Activated CD4-positive, alpha-beta memory T cell treated with anti-CD3 and anti-CD28 coated beads, Interleukin-2, amount 10 ng/mL, durations not matched to agents 7 days and 5 days (primary cell): ENCODE measurements at places on chromosomes 1 and 21. TPM values are rescaled to one million over a fixed set of nuclear protein-coding genes. Genes with fewer than 3 reads are reported as not detected.
A peak's percentile ranks its signal among the peaks of the same experiment; 100 is the strongest.

The PGLYRP3 gene
- not detected for total RNA-seq

The RBP7 gene
- not detected for total RNA-seq

The MGST3 gene
- total RNA-seq, result 63.4 TPM

The KISS1 gene
- not detected for total RNA-seq

The WNT2B gene
- total RNA-seq, result 0.08 TPM

The ATP1A2 gene
- not detected for total RNA-seq

The C2CD2 gene
- total RNA-seq, result 6.3 TPM

The C1orf116 gene
- not detected for total RNA-seq

The TPTE gene
- total RNA-seq, result not detected

The PROK1 gene
- not detected for total RNA-seq

The GBP7 gene
- total RNA-seq, result 0.15 TPM

The ZNF593OS gene
- not detected for total RNA-seq

The ELAVL4 gene
- total RNA-seq, result not detected

The OR14K1 gene
- not detected for total RNA-seq

The TRIM67 gene
- total RNA-seq, result not detected

The OR2T29 gene
- not detected for total RNA-seq

The RGS7 gene
- total RNA-seq, result not detected

DNA sequence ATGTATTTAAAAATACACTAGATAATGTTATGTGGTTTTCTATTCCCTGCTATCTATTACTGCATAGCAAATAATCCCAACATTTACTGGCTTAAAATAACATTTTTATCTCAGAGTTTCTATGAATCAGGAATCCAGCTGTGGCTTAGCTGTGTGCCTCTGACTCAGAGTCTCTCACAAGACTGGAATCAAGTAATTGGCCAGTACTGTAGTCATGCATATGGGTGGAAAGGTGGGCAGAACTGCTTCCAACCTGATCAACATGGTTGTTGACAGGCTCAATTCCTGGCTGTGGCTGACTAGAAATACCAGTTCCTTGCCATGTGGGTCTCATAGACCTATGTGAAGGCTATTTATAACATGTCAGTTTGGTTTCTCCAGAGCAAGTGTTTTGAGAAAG lies 131.8 kb downstream of the PDE4B start:
- no peaks in the 10 kb centered on the region for H3K27me3 ChIP-seq
- no peak overlapping the region for H3K27ac ChIP-seq

- H3K27ac ChIP-seq, result no peak overlapping the region
- peaks cover 21% of the 10 kb centered on the region for H3K27me3 ChIP-seq
- peak overlapping the region; percentile 90 for H3K4me3 ChIP-seq
These were observed 9.8 kb downstream of the SLC30A2 start for GRCh38 chr1:26035959-26036755.

GRCh38 chr1:39969531-39970270 lies 14.8 kb downstream of the MFSD2A start:
- H3K27me3 ChIP-seq, result no peaks in the 10 kb centered on the region
- no peaks in the 10 kb centered on the region for H3K36me3 ChIP-seq
- DNase-seq, result no peak
- no peak overlapping the region for H3K4me3 ChIP-seq
- H3K4me1 ChIP-seq, result peaks cover 2% of the 10 kb centered on the region
- no peak overlapping the region for H3K27ac ChIP-seq

GRCh38 chr1:246565751-246566127 lies 322 bp downstream of the TFB2M start:
- H3K27ac ChIP-seq, result peak overlapping the region; percentile 94
- H3K4me1 ChIP-seq, result peaks cover 41% of the 10 kb centered on the region
- no peaks in the 10 kb centered on the region for H3K27me3 ChIP-seq
- no peak for DNase-seq

GRCh38 chr1:955474-955873 lies 3.6 kb downstream of the NOC2L start:
- no peak overlapping the region for H3K27ac ChIP-seq
- no peak for DNase-seq
- H3K36me3 ChIP-seq, result peaks cover 34% of the 10 kb centered on the region
- peaks cover 25% of the 10 kb centered on the region for H3K4me1 ChIP-seq
- H3K27me3 ChIP-seq, result no peaks in the 10 kb centered on the region
- no peak overlapping the region for H3K4me3 ChIP-seq

DNA sequence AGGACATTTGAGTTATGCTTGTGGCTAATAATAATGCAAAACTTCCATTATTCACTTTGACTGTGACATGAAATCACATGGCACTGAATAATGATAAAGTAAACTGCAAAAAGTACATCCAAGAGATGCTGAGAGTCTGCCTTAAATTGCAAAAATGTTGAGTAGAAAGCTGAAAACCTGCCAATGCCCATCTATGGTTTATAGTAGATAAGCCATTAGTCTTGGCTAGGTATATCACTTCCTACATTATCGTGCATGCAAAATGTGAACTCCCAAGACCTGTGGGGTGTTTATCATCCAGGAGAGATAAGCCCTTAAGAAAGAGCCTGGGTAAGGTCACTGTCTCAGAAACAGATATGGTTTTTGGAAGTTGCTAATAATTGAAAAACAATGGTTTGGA lies 208.7 kb upstream of the DPYD start:
- no peaks in the 10 kb centered on the region for H3K36me3 ChIP-seq
- DNase-seq, result no peak
- no peak overlapping the region for H3K4me3 ChIP-seq
- H3K4me1 ChIP-seq, result no peaks in the 10 kb centered on the region
- H3K27ac ChIP-seq, result no peak overlapping the region

GRCh38 chr1:109904105-109904817 lies 6.4 kb upstream of the CSF1 start:
- H3K36me3 ChIP-seq, result peaks cover 3% of the 10 kb centered on the region
- no peak for DNase-seq
- H3K4me3 ChIP-seq, result no peak overlapping the region
- H3K27ac ChIP-seq, result peak overlapping the region; percentile 5

DNA sequence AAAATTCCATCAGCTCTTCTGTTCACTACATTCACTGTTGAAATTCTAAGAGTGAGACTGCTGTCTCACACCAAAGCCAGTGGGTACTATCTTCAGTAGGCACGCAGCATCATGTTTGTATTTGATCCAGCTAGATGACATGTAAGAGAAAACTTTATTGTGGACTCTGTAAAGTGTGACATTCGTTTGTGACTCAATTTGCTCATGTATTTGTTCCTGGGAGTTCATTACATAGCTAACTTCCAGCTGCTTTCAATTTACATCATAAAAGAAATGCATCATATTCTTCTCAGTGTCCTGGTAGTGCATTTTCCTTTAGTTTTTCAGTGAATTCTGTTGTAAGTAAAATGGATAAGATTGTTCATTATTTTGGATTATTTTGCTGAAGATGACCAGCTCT lies 31.4 kb downstream of the CTH start:
- H3K27ac ChIP-seq, result no peak overlapping the region
- H3K4me3 ChIP-seq, result no peak overlapping the region
- peaks cover 3% of the 10 kb centered on the region for H3K36me3 ChIP-seq

- no peak for DNase-seq
- H3K4me1 ChIP-seq, result peaks cover 65% of the 10 kb centered on the region
- no peaks in the 10 kb centered on the region for H3K27me3 ChIP-seq
- H3K27ac ChIP-seq, result peak overlapping the region; percentile 77
- peaks cover 23% of the 10 kb centered on the region for H3K36me3 ChIP-seq
These were observed 2.2 kb downstream of the RNF19B start for GRCh38 chr1:32962248-32962896.

DNA sequence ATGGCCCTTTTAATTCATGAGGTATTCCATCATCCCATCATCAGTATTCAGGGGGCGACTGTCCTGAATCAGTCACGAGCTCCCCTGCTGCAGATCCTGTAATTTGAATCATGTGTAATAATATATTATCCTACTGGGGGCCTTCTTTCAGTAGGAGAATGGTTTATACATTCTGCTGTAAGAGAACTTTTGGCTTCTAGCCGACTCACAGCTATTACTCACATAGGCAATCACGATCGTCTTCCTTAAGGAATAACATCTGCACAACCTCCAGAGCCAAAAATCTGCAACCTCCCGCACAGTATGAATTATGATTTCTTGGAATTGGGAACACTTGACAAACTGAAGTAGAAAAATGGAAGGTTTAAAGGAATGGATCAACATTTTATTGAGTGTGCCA lies 343.0 kb downstream of the USP25 start:
- H3K36me3 ChIP-seq, result no peaks in the 10 kb centered on the region
- H3K27me3 ChIP-seq, result no peaks in the 10 kb centered on the region
- H3K4me1 ChIP-seq, result no peaks in the 10 kb centered on the region
- DNase-seq, result no peak

DNA sequence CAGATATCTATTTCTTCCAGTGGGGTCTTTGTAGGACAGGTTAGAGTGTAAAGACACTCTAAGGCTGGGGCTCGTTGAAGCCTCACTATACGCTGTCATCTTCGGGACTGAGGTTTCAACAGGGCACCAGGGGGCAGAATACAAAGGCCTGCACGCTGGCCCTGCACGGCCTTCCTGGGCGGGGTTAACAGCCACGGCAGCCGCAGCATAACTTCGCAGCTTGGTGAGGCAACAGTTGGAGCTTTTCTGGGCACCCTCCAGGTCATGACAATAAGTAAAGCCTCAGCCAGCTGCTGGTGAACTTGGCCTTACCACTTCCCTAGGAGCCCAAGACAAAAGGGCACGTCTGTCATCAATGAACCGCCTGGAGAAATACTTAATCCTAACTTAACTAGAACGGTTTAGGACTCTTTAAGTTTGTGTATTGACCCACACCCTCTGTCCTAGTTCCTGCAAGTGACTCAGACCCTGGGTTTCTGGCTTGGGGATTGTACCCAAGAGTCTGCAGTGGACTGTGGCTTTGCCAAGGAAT lies 2.3 kb upstream of the RUNX1 start:
- peaks cover 37% of the 10 kb centered on the region for H3K4me1 ChIP-seq
- DNase-seq, result peak; percentile 89
- H3K4me3 ChIP-seq, result peak overlapping the region; percentile 24
- H3K27me3 ChIP-seq, result peaks cover 1% of the 10 kb centered on the region
- peaks cover 22% of the 10 kb centered on the region for H3K36me3 ChIP-seq

DNA sequence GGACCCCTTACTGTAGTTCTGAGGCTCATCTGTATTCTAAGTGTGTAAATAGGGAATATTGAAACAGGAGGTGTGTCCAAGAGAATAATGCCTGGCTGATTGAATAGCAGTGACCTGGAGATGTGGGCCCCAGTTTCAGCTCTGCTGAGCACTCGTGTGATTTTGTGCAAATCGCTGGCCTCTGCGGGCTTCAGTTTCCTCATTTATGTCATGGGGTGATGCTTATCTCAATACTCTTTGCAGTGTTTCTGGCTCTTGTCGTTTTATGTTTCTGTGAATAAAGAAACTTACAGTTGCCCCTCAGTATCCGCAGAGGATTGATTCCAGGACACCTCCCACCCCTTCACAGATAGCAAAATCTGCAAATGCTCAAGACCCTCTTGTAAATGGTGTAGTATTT lies 5.0 kb downstream of the COG2 start:
- no peak overlapping the region for H3K27ac ChIP-seq
- no peak overlapping the region for H3K4me3 ChIP-seq
- no peak for DNase-seq
- peaks cover 18% of the 10 kb centered on the region for H3K36me3 ChIP-seq
- H3K27me3 ChIP-seq, result no peaks in the 10 kb centered on the region
- H3K4me1 ChIP-seq, result peaks cover 47% of the 10 kb centered on the region

DNA sequence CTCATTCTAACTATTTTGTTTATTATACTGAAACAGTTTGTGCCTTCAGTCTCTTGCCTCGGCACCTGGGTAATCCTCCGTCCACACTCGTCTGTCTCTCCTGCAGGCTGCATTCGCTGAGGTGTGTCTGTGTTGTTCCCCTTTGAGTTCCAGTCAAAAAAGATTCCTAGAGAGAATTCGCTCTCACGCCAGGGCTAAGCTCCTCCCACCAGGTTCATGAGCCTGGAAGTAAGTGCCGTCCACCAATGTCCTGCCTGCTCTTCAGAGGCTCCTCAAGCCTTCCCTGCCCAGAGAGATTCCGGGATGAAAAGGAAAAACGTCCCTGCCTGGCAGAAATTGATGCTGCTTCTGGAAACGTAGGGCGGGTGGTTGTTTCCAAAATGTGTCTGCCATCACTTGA lies 12.9 kb downstream of the KIAA2013 start:
- H3K27me3 ChIP-seq, result no peaks in the 10 kb centered on the region
- H3K36me3 ChIP-seq, result no peaks in the 10 kb centered on the region
- H3K27ac ChIP-seq, result no peak overlapping the region
- DNase-seq, result no peak
- no peak overlapping the region for H3K4me3 ChIP-seq

- H3K27ac ChIP-seq, result no peak overlapping the region
- no peaks in the 10 kb centered on the region for H3K27me3 ChIP-seq
- H3K4me3 ChIP-seq, result no peak overlapping the region
- H3K36me3 ChIP-seq, result peaks cover 15% of the 10 kb centered on the region
These were observed 24.6 kb downstream of the MIXL1 start for GRCh38 chr1:226248091-226248490.

DNA sequence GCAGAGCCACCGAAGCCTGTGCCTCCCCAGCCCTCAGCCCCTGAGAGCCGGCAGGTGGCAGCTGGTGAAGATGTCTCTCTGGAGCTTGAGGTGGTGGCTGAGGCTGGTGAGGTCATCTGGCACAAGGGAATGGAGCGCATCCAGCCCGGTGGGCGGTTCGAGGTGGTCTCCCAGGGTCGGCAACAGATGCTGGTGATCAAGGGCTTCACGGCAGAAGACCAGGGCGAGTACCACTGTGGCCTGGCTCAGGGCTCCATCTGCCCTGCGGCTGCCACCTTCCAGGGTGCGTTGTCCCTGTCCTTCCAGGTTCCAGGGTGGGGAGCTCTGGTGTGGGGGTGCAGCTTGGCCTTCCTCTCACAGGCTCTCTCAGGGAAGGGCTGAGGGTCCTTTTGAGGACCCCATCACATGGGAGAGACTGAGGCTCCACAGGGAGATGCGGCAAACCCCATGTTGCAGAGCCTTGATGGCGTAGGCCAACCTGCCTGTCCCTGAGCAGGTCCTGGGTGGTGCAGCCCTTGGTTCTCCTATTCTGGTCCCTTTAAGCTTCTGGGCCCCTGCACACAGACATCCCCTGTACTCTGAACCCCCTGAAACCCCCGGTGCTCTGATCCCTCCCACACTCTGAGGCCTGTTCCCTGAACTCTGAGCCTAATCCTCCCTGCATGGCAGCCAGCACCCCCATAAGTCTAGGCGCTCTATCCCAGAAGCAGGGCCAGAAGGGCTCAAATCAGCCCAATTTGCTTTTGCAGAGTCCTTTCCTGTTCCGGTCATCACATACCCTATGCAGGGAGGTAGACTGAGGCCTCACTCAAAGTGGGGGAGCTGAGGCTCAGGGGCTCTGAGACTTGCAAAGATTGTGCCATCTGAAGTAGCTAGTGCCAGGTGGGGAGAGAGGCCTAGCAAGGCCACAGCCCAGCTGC lies 88.5 kb downstream of the TRIM11 start:
- no peak for DNase-seq
- H3K36me3 ChIP-seq, result no peaks in the 10 kb centered on the region
- H3K4me3 ChIP-seq, result no peak overlapping the region
- H3K27me3 ChIP-seq, result no peaks in the 10 kb centered on the region

GRCh38 chr21:41422546-41423304 lies 3.3 kb upstream of the MX1 start:
- H3K27ac ChIP-seq, result peak overlapping the region; percentile 40
- H3K36me3 ChIP-seq, result peaks cover 51% of the 10 kb centered on the region
- H3K4me1 ChIP-seq, result peaks cover 73% of the 10 kb centered on the region
- no peaks in the 10 kb centered on the region for H3K27me3 ChIP-seq

GRCh38 chr1:208004851-208005250 lies 93.9 kb upstream of the CD34 start:
- peaks cover 4% of the 10 kb centered on the region for H3K27me3 ChIP-seq
- H3K4me3 ChIP-seq, result no peak overlapping the region
- DNase-seq, result no peak

GRCh38 chr1:29716306-29716705 lies 480.0 kb downstream of the PTPRU start:
- peaks cover 9% of the 10 kb centered on the region for H3K36me3 ChIP-seq
- no peak overlapping the region for H3K27ac ChIP-seq
- no peak overlapping the region for H3K4me3 ChIP-seq
- H3K27me3 ChIP-seq, result peaks cover 7% of the 10 kb centered on the region

GRCh38 chr1:22639286-22639685 lies 2.9 kb downstream of the C1QA start:
- DNase-seq, result no peak
- H3K4me1 ChIP-seq, result no peaks in the 10 kb centered on the region
- H3K4me3 ChIP-seq, result no peak overlapping the region
- no peaks in the 10 kb centered on the region for H3K27me3 ChIP-seq
- no peak overlapping the region for H3K27ac ChIP-seq
